ENCODE measurements at places on chromosomes 7 and 10.

GRCh38 chr7:4015371-4015770 is 666.7 kb upstream of the FOXK1 start:
- DNase-seq: no peak

DNA sequence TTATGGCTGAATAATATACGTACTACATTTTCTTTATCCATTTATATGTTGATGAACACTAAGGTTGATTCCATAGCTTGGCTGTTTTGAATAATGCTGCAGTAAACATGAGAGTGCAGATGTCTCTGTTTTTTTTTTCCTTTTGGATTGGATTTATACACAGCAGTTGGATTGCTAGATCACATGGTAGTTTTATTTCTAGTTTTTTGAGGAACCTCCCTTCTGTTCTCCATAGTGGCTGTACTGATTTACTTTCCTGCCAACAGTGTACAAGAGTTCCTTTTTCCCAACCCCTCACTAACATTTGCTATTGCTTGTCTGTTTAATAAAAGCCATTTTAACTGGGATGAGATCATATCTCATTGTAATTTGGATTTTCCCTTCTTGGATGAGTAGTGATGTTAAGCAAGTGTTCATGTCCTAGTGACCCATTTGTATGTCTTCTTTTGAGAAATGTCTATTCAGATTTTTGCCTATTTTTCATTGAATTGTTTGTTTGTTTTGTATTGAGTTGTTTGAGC is 36.0 kb downstream of the ABCA13 start:
- no peak for DNase-seq

DNA sequence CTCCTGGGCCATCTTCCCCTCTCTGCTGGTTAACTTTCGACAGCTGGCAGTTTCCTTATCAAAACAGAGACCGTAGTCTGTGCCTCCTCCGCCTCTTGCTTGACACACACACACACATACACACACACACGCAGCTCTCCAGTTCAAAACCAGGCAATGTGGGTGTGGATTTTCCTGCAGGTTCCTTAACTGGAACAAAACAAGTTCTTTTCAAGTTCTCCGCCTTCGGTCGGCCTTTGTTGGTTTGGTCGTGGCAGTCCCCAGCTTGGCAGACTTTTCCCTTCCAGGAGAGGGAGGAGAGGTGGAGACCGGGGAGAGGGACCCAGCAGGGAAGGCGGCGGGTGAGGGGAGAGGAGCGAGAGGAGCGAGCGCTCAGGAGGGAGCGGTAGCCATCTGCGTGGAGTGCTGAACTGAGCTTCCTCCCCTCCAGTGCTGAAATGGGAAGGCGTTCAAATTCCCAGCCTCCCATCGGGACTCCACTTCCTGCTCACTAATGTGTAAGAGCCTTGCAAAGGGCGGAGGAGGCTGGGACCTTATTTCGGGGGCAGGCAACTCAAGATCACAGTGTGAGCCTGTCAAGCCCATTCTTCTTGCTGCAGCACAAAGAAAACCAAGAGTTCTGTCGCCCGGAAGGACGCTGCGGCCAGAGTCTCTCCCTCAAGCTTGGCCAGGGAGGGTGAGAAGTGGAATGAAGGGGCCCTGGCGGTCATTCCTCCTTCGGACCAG is 120.6 kb downstream of the PRPF18 start:
- peak; percentile 96 for DNase-seq

GRCh38 chr7:12386313-12386740 is 17.3 kb downstream of the VWDE start:
- DNase-seq: no peak

DNA sequence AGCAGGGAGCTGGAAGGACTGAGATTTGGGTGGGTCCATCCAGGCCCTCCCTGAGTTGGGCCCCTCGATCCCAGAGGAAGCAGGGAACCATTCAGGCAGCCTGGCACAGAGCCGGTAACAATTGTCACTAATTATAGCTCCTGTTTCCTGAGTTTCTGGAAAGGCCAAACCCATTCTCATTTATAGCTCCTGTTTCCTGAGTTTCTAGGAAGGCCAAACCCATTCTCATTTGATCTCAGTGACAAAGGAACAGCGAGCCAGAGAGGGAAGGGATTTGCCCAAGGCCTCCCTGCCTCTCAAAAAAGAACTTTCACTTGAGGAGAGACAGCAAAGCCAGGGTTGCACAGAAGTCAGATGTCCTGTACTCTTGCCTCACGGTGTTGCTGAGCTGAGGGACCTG is 521.9 kb downstream of the TYW1 start:
- no peak for DNase-seq

GRCh38 chr7:153530441-153530840 is 521.8 kb upstream of the DPP6 start:
- DNase-seq: no peak

All from astrocyte of the spinal cord (primary cell).